M059J (cell line): ENCODE measurements at places on chromosomes 3 and 15.
A peak's percentile ranks its signal among the peaks of the same experiment; 100 is the strongest.

DNA sequence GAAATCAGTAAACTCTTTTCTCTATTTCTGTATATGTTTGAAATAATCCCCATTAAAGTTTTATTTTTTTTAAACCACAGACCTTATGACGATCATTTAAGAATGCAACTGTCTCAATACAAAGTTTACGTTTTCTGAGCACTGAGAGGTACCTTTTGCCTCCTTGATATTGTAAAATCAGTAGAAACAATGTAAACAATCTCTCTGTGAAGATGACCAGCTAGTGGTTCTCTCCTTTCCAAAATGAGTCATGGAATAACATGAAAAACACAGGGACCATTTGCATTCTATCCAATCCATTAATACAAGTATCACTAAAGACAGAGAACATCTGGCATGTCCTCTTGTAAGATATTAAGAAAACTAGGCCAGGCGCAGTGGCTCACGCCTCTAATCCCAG lies 48.8 kb downstream of the RAD18 start:
- DNase-seq = peak; percentile 36

- DNase-seq = no peak
These were observed 2.1 kb upstream of the ANP32A start for GRCh38 chr15:68822818-68823217.

DNA sequence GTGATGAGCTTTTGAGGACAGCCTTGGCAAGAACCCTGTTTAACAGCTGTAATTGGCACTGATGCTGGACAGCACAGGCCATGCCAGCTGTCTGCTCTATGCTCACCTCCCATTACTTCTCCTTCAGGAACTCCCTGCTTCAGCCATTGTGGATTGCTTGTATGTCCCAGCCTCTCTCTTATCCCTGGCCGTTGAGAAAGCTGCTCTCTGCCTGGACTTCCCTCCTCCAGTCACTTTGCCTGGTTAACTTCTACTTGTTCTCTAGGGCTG lies 444.5 kb downstream of the EPHB1 start:
- DNase-seq = no peak

DNA sequence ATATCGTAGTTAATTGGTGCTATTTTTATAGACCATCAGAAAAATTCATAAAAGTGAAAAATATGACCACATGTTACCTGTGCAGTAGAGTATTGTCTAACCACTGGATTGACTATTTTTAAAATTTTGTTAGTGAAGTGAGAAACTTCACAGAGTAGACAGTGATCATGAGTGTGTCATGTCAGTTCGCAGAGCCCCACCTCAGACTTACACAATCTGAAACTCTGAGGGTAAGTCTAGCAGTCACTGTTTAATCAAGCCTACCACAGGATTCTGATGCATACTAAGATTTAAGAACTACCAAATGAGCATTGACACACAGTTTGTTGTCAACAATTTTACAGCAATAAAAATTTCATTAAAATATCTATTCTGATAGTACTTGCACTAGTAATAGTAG lies 552.9 kb upstream of the SUCLG2 start:
- DNase-seq = no peak

- DNase-seq = no peak
These were observed 14.1 kb downstream of the WDR53 start for GRCh38 chr3:196554205-196554604.

- DNase-seq = no peak
These were observed 495 bp upstream of the NXPE3 start for GRCh38 chr3:101778385-101779046.

DNA sequence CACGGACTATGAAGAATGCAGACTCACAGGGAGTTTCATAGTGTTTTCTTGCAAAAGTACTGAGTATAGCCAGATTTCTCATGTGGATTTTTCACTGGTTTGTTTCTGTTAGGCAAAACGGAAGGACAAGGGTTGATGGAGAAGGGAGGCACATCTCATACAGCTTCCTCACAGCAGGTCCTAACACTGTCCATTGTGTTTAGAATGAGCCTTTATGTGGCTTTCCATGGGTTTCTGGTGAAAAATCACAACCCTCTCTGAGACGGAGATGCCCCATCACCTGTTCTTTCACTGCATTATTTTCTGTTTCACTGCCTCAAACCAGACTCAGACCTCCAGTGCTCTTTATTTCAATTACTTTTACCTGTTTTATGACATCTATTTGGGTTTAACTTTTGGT lies 25.0 kb upstream of the LIPC start:
- DNase-seq = no peak

DNA sequence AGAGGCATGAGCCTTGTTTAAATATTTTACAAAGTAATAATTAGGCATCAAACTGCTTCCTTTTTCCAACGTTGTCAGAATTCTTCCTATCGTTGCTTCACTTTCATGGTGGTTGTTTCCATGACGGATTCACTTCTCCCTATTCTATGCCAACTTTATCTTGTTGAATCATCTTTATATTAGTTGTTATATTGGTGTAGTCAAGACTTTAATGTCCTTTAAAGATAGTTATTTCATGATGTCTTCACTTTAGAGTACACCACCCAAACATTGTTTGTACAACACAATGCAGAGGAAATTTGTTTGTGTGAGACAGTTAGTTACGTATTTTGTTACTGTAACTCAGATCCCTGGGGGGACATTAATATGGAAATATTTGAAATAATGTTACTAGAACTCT lies 61.9 kb downstream of the CRYBG3 start:
- no peak for DNase-seq

GRCh38 chr3:54344601-54345231 lies 222.4 kb downstream of the CACNA2D3 start:
- no peak for DNase-seq

- peak; percentile 29 for DNase-seq
These were observed 12.3 kb downstream of the P2RY12 start for GRCh38 chr3:151372063-151372820.
